ENCODE measurements at places on chromosomes 2 and 18.
A peak's percentile ranks its signal among the peaks of the same experiment; 100 is the strongest.

DNA sequence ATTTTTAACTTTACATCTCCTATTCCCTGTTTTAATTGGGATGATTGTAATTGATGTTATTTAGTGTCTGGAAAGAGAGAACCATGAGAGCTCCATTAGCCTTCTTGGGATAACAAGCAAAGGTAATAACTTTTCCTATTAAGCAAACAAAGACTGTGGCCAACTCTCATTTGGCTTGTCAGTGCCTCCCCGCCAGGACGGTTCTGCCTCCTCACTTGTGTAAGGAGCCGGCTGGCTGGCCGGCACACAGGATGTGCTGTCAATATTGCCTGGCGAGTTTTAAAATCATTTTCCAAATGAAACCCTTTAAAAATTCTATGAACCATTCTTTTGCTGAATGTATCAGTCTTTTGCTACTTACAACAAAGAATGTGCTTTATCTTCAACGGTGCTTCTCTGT is 898.3 kb downstream of the CPS1 start:
- DNase-seq = no peak

- DNase-seq = no peak
Observed at GRCh38 chr18:48133671-48134251, 203.3 kb upstream of the SMAD2 start.

GRCh38 chr18:35378574-35378896 is 1.4 kb upstream of the ZNF396 start:
- no peak for DNase-seq

- no peak for DNase-seq
Observed at GRCh38 chr2:238389988-238390589, 36.6 kb upstream of the ASB1 start.

- no peak for DNase-seq
Observed at GRCh38 chr2:39153312-39153711, 32.5 kb upstream of the SOS1 start.

- no peak for DNase-seq
Observed at GRCh38 chr2:81481994-81482368, 1177.4 kb upstream of the LRRTM1 start.

DNA sequence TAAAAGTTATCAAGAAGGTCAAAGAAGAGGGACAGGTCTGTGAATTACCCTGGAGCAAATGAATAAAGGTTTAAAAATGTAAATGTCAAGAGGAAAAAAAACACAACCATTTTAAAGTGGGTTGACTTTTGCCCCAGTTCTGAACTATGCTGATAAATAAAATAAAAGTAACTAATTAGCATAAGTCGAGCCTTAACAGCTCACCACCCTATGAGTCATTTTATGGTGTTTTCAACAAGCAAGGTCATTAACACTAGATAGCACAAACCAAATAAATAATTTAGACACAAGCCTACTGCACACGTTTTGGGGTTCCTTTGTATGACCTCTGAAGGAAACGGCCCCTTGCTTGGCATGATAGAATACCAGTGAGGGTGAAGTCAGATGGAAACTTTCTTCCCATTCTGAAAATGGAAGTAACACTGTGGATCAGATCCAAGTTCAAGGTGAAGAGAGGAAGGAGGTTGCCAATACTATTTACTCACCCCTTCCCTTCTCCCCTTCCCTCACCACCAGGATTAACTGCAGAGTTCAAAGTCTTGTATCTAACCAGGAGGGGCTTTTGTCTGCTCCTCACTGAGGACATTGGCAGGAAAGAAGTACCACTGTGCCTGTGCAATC is 380.0 kb upstream of the ACVR2A start:
- no peak for DNase-seq

- no peak for DNase-seq
Observed at GRCh38 chr2:113274432-113274831, 4.3 kb downstream of the PAX8 start.

GRCh38 chr2:18401471-18401870 is 159.0 kb downstream of the RDH14 start:
- DNase-seq = no peak

GRCh38 chr2:34102339-34102738 is 503.2 kb upstream of the FAM98A start:
- no peak for DNase-seq

DNA sequence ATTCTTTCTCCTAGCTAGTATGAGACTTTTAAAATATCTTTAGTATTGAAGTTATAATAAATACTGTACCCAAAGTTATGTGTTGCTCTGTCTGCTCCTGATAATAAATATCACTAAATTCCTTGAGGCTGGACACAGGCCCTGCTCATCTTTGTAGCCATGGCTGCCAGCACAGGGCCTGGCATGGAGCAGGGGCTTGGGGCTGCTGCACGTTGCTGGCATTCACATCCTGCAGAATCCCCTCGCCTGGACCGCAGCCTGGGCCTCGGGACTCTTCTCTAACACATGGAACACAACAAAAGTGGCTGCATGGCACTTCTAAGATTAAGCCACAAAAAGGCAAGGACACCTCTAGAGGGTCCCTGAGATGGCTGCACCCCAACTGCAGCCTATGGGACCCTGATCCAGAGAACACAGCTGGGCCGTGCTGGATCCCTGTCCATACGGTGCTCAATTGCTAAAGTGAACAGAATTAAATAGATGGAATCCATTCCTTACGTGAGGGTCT is 477.5 kb upstream of the MYT1L start:
- no peak for DNase-seq

- no peak for DNase-seq
Observed at GRCh38 chr2:60992985-60993392, 24.5 kb upstream of the PEX13 start.

- no peak for DNase-seq
Observed at GRCh38 chr2:79721966-79722365, 209.1 kb downstream of the CTNNA2 start.

- DNase-seq = no peak
Observed at GRCh38 chr2:189751080-189751658, 11.4 kb downstream of the OSGEPL1 start.

- no peak for DNase-seq
Observed at GRCh38 chr2:68231061-68231372, 21.3 kb downstream of the PPP3R1 start.

DNA sequence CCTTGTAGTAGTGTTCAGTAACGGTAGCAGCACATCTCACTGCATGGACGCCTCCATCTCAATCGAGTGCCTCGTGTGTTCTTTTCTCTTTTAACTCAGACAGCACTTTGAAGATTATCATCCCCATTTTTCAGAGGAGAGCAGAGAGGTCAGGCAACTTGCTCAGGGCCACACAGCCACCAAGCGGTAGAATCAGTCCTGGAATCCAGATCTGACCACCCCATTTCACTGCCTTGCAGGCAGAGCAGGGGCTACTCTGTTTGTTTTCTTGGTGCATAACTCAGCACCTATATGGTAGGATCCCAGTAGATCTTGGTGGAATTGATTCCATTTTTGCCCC is 129.5 kb downstream of the SMAD7 start:
- DNase-seq = no peak

DNA sequence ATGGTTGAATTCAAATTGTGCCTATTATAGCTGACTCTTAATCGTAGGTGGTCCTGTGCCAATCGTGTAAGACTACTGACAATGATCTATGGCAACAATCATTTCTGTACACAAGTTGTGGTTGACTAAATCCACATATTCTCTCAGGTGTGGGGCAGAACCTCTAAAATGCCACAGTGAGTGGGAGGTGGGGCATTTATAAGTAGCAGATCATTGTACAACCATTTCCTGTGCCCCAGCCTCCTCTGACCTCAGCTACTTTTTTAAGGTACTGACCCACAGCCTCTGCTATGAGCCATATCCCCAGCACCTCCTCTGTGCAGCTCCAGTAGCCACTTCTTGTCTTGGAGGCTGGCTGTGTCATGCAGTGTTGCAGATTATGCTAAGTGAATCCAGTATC is 48.6 kb upstream of the RAPH1 start:
- DNase-seq = no peak

GRCh38 chr2:37180006-37180639 is 8.3 kb downstream of the SULT6B1 start:
- DNase-seq = no peak

GRCh38 chr2:65453916-65454315 is 21.5 kb upstream of the SPRED2 start:
- DNase-seq = no peak

GRCh38 chr2:45820048-45820447 is 168.6 kb downstream of the PRKCE start:
- DNase-seq = no peak

DNA sequence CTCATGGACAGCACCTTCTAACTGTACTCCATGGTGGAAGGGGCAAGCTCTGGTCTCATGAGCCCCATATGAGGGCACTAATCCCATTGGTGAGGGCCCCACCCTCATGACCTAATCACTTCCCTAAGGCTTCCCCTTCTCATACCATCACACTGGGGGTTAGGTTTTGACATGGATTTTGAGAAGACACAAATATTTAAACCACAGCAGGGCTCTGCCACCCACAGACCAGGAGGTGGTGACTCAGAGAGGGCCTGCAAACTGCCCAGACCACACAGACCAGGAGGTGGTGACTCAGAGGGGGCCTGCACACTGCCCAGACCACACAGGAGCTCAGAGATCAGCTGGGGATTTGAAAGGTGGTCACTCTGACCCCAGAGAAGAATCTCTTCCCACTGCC is 222.0 kb downstream of the KLHL29 start:
- no peak for DNase-seq

DNA sequence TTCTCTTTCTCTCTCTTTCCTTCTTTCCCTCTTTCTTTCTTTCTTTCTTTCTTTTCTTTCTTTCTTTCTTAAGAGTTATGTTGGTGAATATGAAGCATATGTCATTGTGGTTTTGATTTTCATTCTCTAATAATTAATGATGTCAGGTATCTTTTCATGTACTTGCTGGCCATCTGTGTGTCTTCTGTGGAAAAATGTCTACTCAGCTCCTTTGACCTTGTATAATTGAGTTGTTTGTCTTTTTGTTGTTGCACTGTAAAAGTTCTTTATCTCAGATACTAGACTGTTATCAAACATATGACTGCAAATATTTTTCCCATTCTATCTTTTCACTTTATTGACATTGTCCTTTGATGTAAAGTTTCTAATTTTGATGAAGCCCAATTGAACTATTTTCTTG is 645.1 kb downstream of the CNTNAP5 start:
- no peak for DNase-seq

DNA sequence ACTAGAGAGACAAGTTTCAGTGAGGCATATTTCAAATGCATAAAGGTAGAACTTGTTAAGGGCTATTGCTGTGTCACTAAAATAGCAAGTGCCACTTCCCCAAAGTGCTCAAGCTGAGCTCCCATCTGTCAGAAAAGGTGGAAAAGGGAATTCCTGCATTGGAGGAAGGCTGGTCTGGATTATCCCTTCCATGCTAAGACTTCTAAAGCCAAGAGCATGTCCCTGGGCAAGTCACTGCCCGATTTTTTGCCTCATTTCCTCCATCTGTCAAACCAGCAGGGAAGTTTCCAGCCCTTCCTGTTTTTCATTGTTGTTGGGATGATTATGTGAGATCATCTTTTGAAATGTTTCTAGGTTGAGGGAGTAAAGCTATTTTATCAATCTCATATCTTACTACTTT is 175.5 kb downstream of the SETBP1 start:
- DNase-seq = no peak

DNA sequence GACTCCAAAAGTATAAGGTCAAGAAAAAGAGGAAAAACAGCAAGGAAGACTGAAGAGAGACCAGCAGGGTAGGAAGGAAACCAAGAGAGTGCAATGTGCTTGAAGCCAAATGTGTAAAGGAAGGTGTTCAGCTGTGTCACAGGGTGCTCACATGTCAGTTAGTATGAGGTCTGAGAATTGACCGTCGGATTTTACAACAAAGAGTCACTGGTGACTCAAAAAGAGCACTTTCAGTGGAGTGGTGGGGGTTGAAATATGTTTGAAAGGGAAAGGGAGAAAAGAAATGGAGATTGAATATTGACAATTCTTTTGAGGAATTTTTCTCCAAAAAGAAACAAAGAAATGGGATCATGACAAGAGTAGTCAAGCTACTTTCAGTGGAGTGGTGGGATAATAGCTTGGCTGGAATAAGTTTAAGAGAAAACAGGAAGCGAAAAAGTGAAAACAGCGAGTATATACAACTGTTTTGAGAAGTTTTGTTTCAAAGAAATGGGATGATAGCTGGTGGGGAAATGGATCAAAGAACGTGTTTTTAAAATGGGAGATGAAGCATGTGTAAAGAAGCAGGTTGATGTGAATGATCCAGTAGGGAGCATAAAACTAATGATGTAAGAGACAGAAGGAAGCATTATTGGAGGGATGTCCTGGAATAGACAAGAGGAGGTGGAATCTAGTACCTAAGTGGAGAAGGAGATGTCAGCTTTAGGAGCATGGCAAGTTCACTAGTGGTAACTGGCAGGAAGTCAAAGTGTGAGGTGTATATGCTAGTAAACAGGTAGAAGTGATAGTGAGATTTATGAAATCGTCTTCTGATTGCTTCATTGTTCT is 3.6 kb upstream of the TSPYL6 start:
- DNase-seq = no peak

GRCh38 chr2:238263204-238264071 is 23.6 kb upstream of the HES6 start:
- peak; percentile 56 for DNase-seq

GRCh38 chr2:100868083-100868482 is 48.1 kb downstream of the NPAS2 start:
- DNase-seq = no peak

- DNase-seq = no peak
Observed at GRCh38 chr2:119659601-119660342, 19.2 kb upstream of the TMEM177 start.

DNA sequence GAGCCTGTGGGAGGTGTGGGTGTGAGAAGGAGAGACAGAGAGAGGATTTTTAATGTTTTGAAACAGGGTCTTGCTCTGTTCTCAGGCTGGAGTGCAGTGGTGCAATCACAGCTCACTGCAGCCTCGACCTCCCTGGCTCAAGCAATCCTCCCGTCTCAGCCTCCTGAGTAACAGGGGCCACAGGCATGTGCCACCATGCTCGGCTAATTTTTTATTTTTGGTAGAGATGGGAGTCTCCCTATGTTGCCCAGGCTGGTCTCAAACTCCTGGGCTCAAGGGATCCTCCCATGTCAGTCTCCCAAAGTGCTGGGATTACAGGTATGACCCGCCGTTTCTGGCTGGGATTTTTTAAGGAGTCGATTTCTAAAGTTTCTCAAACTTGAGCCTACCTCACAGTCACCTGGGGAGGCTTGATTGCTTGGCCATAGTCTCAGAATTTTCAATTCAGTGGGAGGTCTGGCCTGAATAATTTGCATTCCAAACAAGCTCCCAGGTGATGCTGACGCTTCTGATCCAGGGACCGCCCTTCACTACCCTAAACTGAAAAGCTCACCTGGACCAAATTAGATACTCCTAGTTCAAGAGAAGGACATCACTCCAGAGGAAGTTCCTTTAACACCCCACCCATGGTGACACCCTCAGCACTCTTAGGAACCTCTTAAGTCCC is 70.8 kb upstream of the SLC1A4 start:
- DNase-seq = no peak

GRCh38 chr2:6641956-6642355 is 223.8 kb downstream of the CMPK2 start:
- DNase-seq = no peak

- DNase-seq = no peak
Observed at GRCh38 chr2:238168196-238169047, 9.7 kb downstream of the ERFE start.

GRCh38 chr2:45761635-45762034 is 110.2 kb downstream of the PRKCE start:
- no peak for DNase-seq

- no peak for DNase-seq
Observed at GRCh38 chr2:97717613-97717995, 4.2 kb downstream of the ZAP70 start.

- no peak for DNase-seq
Observed at GRCh38 chr2:81467096-81467495, 1162.5 kb upstream of the LRRTM1 start.

GRCh38 chr2:105904938-105905337 is 160.2 kb downstream of the NCK2 start:
- peak; percentile 36 for DNase-seq
